Activated CD8-positive, alpha-beta memory T cell treated with anti-CD3 and anti-CD28 coated beads for 1 hour (primary cell): ENCODE measurements at places on chromosomes 7 and 10.

DNA sequence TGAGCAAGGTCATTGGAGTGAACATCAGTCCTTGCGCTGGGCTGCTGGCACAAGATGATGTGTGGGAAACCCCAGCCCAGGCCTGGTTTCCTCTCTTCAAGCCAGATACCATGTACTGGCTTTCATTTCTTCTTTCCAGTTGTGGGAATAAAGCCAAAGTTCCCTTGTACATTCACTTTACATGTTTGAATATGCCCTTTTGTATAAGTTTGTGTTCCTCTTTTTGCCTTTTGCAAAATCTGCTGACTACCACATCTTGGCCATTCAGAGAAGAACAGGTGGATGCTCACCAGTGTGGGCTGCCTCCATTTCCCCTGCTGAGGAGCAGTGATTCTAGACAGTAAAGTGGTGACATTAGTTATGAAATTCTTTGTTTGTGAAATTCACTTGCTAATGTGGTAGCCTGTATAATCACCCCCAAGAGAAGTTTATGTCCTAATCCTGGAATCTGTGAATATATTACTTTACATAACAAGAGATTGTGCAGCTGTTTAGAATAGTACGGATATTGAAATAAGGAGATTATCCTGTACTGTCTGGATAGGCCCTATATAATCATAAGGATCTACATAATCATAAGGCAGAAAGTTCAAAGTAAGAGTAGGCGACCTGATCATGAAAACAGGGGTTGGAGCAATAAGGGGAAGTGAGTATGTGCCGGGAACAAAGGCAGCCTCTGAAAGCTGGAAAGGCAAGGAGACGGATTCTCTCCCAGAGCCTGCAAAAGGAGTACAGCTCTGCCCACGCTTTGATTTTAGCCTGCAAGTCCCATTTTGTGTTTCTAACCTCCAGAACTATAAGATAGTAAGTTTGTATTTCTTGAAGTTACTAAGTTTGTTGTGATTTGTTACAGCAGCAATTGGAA, 18.8 kb upstream of the AOAH start:
- no peak for DNase-seq

- DNase-seq, result no peak
Observed at GRCh38 chr7:131893631-131894340, 337.4 kb upstream of the PODXL start.

GRCh38 chr7:74482629-74483401, 29.1 kb downstream of the GTF2IRD1 start:
- DNase-seq, result no peak

GRCh38 chr10:114996542-114996941, 58.5 kb downstream of the TRUB1 start:
- DNase-seq, result no peak
